Hematopoietic multipotent progenitor cell treated with erythropoietin and hydrocortisone succinate and interleukin-3 and kit ligand, for 15 days (in vitro differentiated cells): ENCODE measurements at places on chromosomes 1 and 21.

- no peak for DNase-seq
Observed at GRCh38 chr21:34801519-34802132, 132.8 kb downstream of the CLIC6 start.

- no peak for DNase-seq
Observed at GRCh38 chr1:24216276-24217074, 29.4 kb upstream of the IFNLR1 start.

DNA sequence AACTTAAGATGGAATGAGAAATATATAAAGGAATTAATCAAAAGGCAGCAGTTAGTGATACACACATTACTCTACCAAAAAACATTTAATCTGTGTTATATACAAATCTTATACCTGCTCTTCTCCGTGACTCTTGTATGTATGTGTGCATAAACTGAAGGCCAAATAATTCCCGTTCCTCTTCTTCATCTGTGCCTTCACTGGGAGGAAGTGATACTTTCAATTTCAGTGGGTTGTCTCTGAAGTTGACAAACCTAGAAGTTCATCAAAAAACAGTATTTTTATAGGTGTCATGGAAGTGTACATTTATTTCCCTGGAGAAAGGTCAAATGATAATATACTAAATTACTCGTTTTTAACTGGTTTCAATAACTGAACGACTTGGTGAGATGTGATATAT, 19.3 kb downstream of the TRMT13 start:
- DNase-seq: no peak

DNA sequence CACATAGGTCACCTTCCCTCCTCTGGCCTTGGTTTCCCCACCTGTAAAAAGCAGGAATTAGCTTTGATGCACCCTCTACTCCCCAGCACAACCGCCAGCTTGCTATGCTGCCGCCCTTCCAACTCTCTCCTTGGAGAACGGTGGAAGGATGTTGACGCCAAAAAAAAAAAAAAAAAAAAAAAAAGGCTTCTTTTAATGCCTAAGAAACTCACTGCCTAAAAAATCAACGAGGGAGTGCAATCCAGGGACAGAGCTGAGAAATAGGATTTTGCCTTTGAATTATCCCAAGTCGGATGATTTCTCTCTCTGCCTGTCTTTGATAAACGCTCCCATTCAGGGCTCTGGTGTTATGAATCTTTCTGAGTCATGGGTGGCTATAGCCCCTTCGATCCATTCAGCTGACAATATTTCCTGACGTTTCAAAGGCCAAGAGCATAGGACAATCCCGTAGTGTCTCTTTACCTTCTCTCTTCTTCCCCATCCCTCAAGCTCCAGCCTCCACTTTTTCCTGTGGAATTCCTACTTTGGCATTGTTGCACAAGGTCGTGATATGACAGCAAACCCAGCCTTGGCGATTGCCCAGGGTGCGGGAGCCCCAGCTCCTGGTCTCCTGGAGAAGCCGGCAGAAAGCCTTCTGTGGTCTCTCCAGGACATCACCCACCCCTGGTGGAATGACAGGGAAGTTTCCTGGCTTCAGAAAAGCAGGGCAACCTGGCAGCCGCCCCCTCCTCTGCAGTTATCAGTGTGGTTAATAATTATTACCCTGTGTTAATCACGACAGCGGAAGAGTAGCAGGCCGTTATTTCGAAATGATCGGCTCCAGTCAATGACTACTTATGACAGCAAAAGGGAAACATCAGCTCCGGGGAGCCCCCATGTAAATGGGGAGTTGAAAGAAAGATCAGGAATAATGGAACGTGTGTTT, 8.0 kb upstream of the PLXNA2 start:
- no peak for DNase-seq

DNA sequence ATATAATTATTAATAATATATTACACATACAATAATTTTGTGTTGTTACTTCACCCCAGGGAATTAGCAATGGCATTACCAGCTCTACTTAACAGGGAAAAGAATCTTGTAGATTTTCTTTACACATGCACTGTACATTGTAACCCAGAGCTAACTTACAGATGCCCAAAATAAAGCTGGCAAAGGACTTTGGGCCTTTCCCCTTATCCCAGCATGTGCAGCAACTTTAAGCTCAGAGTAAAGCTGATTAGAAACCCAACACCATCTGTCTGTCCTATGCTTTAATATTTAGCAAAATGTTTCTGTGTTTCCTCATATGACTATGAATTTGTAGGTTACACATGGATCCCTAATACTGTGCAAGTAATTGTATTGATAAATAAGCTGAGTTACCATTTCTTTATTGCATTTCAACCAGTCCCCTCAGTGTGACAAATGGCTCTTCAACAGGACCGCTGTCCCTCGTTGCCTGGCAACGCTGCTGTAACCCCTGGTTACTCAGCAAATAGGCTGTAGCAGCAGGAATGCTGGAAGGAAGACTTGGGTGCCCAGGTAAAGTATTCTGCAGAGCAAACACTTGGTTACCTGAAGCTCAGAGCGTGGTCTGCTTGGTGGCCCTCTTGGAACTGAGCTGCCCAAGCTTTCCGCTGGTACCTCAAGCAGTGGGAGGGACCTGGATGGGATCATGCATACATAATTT, at the start of gene USH2A:
Gene USH2A (minus strand): TSS at position 628 of the 700 bp plus-strand sequence. CDS start 1,112 bp downstream, outside the sequence.
- DNase-seq: no peak

DNA sequence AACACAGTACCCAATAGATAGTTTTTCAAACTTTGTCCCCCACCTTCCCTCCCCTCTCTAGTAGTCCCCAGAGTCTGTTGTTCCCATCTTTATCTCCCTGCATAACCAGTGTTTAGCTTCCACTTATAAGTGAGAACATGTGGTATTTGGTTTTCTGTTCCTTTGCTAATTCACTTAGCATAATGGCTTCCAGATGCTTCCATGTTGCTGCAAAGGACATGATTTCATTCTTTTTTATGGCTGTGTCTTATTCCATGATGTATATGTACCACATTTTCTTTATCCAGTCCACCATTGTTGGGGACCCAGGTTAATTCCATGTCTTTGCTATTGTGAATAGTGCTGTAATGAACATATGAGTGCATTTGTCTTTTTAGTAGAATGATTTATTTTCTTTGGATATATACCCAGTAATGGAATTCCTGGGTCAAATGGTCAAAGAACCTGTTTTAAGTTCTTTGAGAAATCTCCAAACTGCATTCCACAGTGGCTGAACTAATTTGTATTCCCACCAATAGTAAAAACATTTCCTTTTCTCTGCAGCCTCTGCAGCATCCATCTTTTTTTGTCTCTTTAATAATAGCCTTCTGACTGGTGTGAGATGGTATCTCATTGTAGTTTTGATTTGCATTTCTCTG, 126.0 kb downstream of the AK5 start:
- DNase-seq: no peak

DNA sequence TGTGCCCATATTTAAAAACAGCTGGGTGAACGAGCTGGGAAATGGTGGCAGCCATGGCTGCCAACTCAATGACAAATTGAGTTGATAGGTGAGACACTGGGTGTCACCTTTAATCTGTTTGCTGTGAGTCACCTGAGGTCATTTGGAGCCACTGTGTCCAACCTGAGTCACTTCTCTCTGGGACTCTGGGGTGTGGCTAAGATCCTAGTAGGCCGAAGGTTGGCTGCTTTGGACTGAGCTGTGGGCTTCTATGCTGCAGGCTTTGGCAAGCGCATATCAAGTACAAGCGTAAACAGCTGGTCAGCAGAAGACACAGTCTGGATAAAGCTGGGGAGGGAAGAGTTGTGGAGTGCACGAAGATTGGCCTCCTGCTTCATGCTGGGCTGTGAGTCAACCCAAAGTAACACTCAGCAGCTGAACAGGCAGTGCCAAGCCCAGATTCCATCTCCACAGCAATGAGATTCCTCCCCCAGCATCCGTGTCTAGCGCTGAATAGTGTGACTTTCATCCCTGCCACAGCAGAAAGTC, 24.0 kb downstream of the TEX35 start:
- peak; percentile 84 for DNase-seq

GRCh38 chr1:31073044-31073443, 7.5 kb upstream of the PUM1 start:
- DNase-seq: no peak

GRCh38 chr1:196344453-196344852, 263.8 kb downstream of the KCNT2 start:
- no peak for DNase-seq

- DNase-seq: no peak
Observed at GRCh38 chr1:116365857-116366256, 7.2 kb upstream of the ATP1A1 start.

GRCh38 chr21:27275294-27275927, 308.5 kb upstream of the ADAMTS5 start:
- DNase-seq: no peak

GRCh38 chr1:35901235-35901634, 18.2 kb downstream of the AGO1 start:
- no peak for DNase-seq

DNA sequence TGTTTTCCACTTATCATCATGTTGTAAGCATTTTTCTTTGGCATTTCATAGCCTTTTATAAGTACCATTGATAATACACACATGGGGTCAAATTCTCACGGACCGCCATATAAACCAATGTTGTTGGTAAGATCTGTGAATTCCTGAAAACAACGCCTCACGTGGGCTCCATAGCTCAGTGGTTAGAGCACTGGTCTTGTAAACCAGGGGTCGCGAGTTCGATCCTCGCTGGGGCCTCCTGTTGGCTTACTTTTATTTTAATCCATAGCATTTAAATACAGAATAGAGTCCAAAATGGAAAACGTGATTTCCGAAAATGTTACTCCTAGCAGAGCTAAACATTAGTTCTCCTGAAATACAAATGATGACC, 83.1 kb downstream of the HHIPL2 start:
- peak; percentile 50 for DNase-seq

DNA sequence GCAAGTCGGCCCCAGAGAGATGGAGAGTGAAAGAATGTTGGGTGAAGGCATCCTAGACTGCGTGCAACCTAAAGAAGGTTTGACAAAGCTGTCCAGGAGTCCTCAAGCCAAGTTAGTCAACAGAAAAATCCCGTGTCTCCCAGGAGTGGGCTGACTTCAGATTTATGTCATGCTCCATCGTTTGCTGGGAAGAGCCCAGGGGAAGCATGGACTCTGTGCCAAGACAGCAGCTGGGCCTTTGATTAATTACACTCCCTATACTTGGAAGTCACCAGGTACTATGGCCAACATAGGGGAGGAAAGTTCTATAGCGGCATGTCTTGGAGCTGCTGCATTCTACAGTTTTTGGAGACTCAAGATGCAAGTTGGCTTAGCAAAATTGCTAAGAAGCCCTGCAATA, 247.4 kb downstream of the KAZN start:
- DNase-seq: no peak

GRCh38 chr1:19640363-19641316, 3.5 kb upstream of the NBL1 start:
- DNase-seq: no peak

DNA sequence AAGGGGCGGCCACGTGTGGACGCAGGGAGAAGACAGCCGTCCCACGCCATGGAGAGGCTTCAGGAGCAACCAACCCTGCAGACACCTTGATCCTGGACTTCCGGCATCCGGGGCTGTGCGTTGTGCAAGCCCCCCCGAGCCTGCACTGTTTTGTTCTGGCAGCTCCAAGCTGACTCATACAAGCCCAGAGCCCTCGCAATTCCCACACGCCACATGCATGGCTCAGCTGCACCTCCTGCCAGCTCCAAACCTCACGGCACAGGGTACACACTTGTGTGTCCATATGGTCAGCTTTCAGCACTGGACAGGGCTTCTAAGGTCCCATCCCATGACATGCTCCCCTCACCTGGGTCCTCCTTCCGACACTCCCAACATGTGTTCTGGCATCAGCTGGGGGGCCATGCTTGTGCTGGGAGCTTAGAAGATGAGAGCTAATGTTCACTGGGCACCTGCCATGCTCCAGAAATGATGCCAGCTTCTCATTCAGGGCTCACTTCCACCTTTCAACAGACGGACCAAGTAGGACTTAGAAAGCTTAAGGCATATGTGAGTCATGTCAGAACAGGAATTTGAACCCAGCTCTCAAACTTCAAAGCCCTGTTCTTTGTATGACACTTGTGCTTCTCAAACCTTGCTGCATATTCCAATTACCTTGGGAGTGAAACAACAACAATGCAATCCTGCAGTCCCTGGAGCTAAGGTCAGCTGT, 137.3 kb downstream of the PGBD5 start:
- no peak for DNase-seq

DNA sequence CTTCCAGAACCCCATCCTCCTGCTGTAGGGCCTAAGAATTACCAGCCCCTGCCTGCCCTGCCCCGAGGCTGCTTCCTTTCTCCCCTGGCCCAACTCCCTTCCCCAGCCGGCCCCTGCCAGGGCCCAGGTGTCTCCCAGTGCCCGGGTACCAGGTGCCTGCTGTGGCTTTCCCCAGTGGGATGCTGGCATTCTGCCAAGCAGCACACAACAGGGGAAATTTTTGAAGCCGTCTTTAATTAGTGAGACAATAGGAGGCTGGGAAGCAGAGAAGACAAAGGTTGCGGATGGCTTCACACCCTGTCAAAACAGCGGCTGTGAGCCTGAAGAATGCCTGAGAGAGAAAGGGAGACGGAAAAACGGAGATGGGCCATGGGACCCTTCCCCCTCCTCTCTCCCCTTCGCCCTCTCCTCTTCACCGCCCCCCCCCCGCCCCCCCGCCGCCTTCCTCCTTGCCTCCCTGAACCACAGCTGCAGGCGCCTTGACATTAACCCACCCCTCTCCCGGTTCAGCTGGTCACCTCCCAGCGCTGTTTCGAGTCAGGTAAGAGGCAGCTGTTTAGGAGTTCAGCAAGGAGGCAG, 33.6 kb downstream of the LRRN2 start:
- no peak for DNase-seq

DNA sequence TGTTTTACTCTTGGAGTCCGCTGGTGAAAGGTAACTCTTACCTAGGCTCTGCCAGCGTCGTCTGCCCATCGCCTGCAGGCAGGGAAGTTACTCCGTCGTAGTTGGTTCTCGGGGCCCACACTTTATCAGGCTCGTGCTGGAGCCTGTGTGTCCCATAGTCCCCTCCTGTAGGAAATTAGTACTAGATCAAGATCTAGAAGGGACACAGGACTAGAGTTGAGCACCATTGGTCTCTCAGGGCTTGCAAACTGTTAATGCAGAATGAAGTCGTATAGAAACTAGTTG, 940 bp downstream of the SRRM1 start:
- DNase-seq: peak; percentile 14

DNA sequence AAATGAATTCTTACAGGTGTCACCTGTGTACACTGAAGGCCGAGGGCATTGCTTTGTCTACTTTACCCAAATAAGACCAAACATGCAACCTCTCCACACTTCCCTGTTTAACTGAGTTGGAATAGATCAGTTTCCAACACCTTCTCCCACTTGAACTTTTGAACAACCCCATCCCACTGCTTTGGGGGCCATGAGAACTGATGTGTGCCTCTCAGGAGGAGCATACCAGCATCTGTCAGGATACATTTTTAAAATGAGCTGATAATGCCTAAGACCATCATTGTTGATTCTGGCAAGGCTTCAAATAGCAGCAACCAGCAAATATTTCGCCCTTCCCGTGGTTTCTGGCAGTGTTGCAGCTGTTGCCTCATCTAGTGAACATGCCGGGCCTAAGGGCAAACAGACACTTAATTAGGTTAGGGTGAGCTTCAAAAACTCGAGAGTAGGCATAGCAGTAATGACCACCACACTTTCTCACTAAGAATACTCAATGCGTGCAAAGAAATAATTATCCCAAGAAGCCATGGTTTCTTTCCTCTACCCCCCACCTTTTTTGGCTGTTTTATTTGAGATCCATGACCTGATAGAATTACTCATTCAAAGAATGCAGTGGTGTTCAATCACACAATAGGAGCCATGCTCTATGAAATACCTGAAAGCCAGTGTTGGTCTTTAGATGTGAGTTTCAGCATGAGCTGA, 63.7 kb downstream of the MAP10 start:
- DNase-seq: no peak

GRCh38 chr1:117574161-117574835, 31.6 kb upstream of the TENT5C start:
- DNase-seq: no peak
